CD4-positive, alpha-beta memory T cell (primary cell): ENCODE measurements at places on chromosomes 3 and 15.

DNA sequence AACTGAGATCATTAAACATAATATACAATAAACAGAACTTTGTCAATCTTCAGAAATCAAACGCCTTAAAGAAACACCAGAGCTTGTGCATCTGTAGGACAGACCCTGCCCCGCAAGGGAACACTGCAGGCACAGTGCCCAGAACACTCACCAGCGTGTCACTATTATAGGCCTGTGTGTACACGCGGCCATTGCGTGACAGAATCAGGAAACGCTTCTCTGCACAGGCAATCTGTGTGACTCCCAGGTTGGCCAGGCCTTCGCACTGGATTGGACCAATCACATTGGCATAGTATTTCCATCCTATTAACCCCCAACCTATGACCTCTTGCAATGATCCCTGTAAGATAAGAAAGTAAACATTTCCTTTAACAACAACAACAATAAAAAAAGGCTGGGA, 52.9 kb downstream of the HERC2 start:
- DNase-seq = no peak

GRCh38 chr15:99511866-99512661, 53.7 kb upstream of the MEF2A start:
- DNase-seq = no peak

DNA sequence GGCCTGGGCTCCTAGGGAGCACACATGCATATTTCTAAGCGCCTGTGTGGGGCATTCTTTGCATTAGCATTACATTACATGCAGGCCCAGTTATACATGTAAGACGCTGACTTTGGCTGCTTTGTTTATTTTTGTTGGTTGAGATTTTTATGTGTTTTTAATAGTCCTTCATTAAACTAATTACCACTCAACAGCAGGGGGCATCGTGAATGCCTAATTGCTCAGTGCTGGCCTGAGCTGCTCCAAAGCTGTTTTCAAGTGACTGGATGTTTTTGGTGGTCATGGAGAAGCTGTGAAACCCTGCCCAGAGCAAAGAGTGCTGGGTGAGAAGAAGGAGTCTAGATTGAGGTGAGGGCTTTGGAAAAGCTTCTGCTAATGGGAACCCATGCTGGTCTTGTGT, 41.5 kb downstream of the GPD1L start:
- no peak for DNase-seq

GRCh38 chr15:50190166-50190570, 8.2 kb downstream of the SLC27A2 start:
- DNase-seq = no peak

GRCh38 chr3:122794779-122795673, at the start of gene SLC49A4:
TSS of gene SLC49A4 (plus strand) at chr3:122795069. CDS start at chr3:122795193, 124 bp downstream.
- DNase-seq = peak; percentile 68

- no peak for DNase-seq
These were observed 162.4 kb upstream of the GALNT15 start for GRCh38 chr3:16012086-16012485.

DNA sequence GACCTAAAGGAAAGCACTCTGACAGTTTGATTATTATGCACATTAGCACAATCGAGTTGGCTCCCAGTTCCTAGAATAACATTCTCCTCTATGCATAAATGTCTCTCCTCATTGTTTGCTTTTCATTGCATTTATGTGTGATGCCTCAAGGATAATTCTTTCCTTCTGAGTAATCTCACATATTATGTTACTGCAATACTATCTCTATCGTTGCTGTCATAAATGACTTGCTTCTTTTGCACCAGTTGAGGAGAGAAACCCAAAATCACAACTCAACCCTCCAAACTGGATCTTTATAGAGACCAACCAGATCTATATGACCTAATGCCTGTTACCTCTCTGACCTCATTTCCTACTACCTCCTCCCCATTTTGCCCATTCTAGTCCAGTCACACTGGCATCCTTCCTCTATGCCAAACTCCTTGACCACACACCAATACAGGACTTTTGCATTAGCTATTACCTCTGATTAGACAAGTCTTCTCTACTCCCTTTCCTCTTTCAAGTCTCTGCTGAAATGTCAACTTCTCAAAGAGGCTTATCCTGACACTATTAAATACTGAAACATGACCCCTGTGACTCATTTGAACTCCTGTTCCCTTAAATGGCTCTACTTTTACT, 1026.0 kb downstream of the TUSC7 start:
- DNase-seq = no peak

DNA sequence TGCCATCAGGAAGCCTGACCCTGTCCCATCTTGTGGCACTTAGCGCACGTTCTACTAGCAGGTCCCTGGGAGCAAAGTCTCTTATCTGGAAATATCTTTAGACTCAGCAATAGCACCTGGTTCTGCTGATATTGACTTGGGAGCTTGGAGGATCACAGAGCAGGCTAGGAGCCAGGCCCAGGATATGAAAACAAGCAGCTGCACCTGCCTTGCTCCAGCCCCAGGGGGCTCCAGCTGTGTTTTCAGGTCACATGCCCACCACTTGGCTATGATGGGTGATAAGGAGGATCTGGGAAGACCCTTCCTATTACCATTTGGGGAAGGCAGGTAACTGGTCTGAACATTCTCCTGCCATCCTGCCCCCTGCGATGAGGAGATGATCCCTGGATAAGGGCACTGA, 87.8 kb downstream of the C3orf70 start:
- no peak for DNase-seq

GRCh38 chr3:194003114-194004057, 132.6 kb upstream of the HES1 start:
- no peak for DNase-seq

GRCh38 chr3:86984271-86984670, 6.7 kb downstream of the VGLL3 start:
- DNase-seq = no peak

- no peak for DNase-seq
These were observed 1.1 kb upstream of the BCL2L10 start for GRCh38 chr15:52113708-52114107.

- no peak for DNase-seq
These were observed 45.6 kb upstream of the PAQR5 start for GRCh38 chr15:69253156-69253555.

GRCh38 chr15:80288131-80288530, 36.1 kb upstream of the CTXND1 start:
- DNase-seq = no peak

- no peak for DNase-seq
These were observed 23.9 kb upstream of the TXNRD3 start for GRCh38 chr3:126678693-126679317.

GRCh38 chr3:38644016-38644661, 5.3 kb downstream of the SCN5A start:
- DNase-seq = no peak
